T47D (cell line): ENCODE measurements at places on chromosomes 3 and 15.

GRCh38 chr3:184470551-184470950 lies 90.7 kb downstream of the CHRD start:
- no peak for DNase-seq

DNA sequence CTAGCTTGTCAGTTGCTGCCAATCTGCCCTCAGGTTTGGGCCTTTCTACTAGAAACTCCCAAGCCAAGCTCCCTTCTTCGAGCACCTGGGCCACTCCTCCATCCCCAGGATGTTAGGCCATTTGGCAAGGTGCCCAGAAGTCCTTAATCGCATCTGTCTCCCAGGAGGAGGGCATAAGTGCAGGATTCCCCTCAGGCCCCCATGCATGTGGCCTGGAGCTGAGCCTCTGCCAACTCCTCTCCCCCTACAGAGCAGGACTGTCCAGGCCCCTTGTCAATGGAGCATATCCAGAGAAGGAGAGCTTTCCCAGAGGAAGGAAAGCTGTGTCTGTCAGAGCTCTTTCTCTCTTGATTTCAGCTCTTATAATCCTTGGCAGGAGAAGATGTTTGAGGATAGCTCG lies 182.6 kb upstream of the ROPN1 start:
- DNase-seq: no peak

- DNase-seq: no peak
Observed at GRCh38 chr15:36479200-36479896, 100.1 kb upstream of the CDIN1 start.

DNA sequence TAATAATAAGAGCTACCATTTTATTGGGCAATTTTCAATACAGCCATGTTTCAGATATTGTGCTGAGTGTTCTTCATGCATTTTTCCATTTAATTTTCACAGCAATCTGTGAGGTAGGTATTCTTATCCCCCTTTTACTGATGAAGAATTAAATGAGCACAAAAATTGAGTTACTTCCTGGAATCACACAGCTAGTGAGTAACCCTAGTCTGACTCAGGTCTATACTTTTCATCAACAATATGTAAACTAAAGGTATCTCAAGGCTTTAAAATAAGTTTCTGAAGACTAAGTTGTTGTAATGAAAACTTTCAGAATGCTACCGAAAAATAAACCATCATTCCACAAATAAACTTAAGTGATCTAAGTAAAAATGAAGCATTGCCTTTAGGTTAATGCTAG lies 22.3 kb downstream of the HACD2 start:
- no peak for DNase-seq
